ENCODE measurements at places on chromosomes 3 and 15.

DNA sequence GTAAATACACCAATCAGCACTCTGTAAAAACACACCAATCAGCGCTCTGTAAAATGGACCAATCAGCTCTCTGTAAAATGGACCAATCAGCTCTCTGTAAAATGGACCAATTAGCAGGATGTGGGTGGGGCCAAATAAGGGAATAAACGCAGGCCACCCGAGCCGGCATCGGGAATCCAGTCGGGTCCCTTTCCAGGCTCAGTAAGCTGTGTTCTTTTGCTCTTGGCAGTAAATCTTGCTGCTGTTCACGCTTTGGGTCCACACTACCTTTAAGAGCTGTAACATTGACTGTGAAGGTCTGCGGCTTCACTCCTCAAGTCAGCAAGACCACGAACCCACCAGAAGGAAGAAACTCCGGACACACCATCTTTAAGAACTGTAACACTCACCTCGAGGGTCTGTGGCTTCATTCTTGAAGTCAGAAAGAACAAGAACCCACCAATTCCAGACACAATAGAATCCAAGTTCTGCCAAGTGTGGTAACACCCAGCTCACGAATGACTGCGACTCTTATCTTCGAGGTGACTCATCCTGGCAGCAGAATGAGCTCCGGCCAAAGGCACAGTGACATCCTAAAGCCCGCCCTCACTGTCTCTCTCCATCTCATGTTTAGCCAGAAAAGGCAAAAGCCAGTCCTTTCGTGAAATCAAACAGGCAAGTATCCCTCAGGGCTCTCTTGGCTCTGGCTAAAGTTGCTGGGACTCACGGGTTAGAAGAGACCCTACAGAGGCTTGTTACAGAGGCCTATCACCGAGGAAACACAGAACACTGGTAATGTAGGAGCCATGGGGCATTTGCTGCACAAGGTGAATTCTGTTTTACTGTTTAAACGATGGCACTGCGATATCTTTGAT is 155.2 kb downstream of the FAM43A start:
- peak; percentile 47 for DNase-seq

- DNase-seq: no peak
These were observed 274.7 kb downstream of the FOXP1 start for GRCh38 chr3:71308836-71309235.

DNA sequence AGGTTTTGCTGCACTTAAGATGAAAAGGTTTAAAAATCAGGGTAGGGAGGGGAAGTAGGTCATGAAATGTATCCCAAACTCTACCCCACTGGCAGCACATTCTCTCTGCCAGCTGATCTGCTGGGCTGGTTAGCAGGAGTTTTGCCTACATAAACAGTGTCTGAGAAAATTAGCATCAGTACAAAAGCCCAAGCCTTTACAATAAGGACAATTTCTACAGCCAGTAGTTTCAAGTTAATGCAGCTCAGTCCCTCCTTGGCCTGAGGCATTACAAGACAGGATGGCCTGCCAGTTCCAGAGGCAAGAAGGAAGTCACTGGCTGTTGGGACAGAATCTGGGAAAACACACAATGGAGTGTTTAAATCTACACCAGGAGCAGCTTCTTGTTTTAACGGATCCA is 32.8 kb downstream of the NCEH1 start:
- DNase-seq: no peak

- DNase-seq: no peak
These were observed 126.8 kb upstream of the ARHGEF3 start for GRCh38 chr3:56928379-56929068.

DNA sequence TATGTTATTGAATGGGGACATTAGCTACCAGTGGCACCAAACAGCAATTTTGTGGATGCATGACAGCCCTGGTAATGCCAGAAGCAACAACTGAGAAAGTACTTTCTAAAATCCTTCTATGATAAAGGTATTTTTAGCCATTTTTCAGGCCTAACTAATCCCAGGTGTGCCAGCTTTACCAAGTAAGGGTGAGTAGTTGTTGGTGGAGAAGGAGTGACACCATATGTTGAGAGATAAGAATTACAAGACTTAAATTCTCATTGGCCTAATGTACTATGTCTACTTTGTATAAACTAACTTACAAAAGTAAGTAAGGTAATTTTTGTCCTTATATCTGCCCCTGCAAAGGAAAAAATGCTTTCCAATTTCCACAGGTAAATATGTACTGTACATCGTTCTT is 4.1 kb upstream of the COX17 start:
- DNase-seq: peak; percentile 66

GRCh38 chr15:47129033-47129432 is 588.3 kb upstream of the SEMA6D start:
- peak; percentile 70 for DNase-seq

DNA sequence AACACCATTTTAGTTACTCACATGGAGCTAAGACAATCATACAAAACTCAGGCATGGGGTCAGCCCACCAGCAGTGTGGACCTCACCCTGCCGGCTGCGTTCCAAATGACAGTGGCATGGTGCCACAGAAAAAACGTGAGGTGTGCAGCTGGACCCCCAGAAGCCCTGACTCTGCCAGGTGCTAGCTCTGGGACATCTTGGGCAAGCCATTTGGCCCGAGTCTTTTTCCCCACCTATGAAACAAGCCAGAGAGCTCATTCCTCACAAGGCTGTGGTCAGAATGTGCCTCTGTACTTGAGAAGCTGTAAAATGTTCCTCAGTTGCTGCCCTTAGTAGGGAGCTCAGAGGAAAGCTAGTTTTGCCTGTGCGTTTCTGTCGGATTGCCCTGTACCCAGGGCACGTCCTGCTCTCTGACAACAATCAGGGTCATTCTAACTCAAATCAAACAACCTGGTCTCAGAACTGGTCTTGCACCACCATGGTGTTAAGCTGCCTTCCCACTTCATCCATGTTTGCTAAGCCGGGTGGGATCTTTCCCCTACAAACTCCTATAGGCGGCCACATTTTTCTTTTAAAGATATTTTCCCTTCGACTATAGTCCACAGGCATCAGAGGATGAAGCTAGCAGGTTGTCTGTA is 44.9 kb downstream of the LIPC start:
- DNase-seq: no peak

DNA sequence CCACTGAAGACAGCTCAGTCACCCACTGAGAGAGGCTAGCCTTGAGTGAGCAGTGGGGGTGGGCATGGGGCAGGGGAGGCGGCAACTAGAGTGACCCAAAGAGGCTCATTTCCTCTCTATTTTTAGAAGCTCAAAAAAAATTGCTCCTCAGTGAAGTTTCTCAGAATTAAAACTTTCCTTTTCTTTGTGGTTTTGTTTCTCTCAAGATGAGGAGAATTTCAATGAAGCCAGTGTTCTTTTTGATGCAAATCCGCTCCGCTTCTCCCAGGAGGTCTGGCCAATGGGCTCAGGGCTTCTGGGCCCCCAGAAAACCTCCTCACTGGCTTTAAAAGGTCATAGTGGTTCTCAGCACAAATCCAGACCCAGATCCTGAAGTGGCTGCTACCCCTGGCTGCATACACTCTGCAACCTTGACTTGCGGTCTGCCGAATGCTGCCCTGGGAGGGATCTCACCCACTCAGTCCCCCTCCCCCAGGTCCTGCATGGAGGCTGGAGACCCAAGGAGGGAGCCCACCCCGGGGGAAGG is at the start of gene ACSBG1:
Gene ACSBG1, minus strand, starts transcription at position 51 of the 526 bp plus-strand sequence. CDS start 64 bp downstream, outside the sequence.
- DNase-seq: no peak

GRCh38 chr3:5029715-5030114 is 50.5 kb downstream of the BHLHE40 start:
- no peak for DNase-seq

DNA sequence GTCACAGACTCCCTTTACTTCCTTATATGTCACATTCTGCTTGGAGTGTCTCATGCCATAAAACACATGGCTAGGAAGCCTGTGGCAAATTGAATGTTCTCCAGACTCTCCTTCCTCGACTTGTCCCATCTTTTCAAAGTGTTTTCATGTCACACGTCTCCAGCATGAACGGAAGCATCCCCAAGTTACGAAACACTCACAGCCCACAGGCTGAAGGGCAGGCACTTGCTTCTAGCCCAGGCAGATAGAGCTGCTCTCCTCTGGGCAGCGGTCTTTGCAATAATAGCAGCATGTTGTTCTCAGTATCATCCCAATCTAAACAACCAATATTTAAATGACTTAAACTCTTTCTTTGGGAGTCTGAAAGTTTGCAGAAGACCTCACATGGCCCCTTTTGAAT is 85.3 kb upstream of the ADAMTS9 start:
- DNase-seq: no peak

- no peak for DNase-seq
These were observed 11.6 kb downstream of the TTC21A start for GRCh38 chr3:39118931-39119660.

DNA sequence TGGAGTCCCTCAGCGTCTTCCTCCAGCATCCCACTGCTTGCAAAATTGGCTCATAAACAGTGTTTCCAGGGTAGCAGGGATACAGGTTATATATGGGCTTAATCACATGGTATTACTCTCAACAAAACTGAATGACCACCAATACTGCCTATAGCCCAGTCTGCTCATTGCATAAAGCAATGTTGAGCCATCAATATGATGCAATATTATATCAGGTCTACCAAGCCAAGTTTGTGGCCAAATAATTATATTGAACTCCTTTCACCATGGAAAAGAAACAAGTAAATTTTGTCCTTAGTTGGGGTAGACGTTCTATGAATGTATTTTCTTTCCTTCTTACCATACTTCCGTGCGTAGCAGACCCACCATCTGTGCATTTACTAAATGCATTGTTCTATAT is 652.3 kb downstream of the ROBO1 start:
- no peak for DNase-seq

- no peak for DNase-seq
These were observed 118.1 kb upstream of the MEIS2 start for GRCh38 chr15:37218351-37218916.

GRCh38 chr3:143847787-143848631 is at the start of gene SLC9A9:
Gene SLC9A9, minus strand, starts transcription at chr3:143848468. Its CDS starts 146 bp downstream, at chr3:143848322.
- DNase-seq: peak; percentile 67

GRCh38 chr3:18964640-18965039 is 183.7 kb upstream of the KCNH8 start:
- no peak for DNase-seq

GRCh38 chr3:134333522-134334181 is 40.6 kb downstream of the AMOTL2 start:
- no peak for DNase-seq

GRCh38 chr3:171228240-171228639 is 201.7 kb upstream of the SLC2A2 start:
- peak; percentile 57 for DNase-seq

DNA sequence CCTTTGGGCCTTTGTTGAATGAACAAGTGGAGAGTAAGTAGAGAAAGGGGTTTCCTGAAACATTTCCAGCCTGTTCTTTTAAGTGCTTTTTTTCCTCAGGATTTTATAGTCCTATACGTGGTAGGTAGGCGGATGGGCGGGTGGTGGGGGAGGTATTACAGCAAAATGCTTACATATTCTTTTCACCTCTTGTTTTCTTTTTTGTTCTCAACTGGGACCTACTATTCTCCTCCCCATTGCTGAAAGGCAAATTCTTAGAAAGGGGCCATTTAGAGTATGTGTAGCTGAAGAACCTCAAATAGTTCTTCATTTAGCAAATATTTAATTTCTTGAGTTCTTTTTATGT is 135.8 kb downstream of the FNDC3B start:
- DNase-seq: no peak

DNA sequence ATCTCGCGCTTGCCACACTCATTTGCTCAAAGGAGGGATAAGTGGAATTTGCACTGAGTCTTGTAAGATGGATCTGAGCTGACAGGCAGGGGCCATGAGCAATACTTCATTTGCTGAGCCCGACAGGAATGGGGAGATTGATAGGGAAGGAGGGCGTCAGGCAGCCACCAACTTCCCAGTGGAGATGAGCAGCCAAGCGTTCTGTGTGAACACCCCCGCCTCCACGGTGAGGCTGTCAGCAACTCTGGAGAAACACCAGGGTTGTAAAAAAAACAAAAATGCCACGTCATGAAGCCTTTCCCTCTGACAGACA is 36.8 kb downstream of the TLE3 start:
- no peak for DNase-seq

GRCh38 chr3:112498914-112499711 is at the start of gene BTLA:
Gene BTLA, minus strand, starts transcription at chr3:112499472. Its CDS starts 114 bp downstream, at chr3:112499358.
- no peak for DNase-seq

- DNase-seq: peak; percentile 81
These were observed 4.8 kb downstream of the HES1 start for GRCh38 chr3:194140520-194141414.

DNA sequence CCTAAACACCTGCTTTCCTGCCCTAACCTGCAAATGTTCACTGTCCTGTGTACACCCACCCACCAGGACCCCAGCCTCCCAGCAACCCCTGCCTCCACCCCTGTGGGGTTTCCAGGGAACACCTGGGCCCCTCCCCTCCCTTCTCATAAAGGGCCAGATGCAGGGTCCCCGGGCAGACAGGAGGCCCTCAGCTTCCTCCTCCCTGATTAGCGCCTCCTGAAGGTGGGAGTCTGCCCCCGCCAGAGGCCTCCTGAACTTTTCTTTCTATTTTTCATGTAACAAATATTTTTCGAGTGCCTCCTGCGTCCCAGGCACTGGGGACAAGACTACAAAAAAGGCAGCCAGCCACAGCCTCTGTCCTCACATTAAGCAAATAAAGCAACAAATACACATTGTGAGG is 135.4 kb upstream of the LINGO1 start:
- DNase-seq: no peak

DNA sequence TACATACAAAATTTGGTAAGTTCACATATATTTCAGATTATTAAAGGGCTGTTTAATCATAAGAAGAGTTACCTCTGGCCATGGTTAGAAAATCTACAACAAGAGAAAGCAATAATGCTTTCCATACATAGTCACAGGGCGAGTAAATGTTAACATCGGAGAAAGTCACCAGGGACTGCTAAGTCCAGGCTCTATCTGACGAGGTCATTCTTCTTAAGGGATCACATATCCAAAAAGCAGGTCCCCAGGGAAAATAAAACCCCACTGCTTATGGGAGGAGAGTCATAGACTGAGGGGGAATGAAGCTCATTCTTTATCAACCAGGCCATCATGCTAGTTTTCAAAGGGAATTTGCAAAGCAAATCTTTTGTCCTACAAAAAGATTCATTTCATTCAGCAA is 3.1 kb downstream of the PCYT1A start:
- no peak for DNase-seq

DNA sequence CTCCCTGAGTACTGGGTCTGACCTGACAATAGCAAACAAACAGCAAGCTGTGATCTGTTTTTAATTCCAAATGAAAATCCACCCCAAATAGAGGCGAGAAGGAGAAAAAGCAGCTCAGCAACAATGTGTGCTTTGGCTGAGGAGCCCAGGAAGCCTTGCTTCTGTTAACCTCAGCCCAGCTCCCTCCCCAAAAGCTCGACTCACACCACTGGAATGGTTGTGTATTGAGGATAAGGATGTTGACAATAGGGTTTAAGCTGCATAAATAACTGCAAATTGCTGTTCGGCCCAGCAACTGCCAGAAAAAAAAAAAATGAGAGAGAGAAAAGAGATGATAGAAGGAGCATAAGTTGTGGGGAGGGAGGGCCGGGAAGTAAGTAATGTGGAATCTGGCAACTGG is 104.0 kb upstream of the TBC1D5 start:
- no peak for DNase-seq

DNA sequence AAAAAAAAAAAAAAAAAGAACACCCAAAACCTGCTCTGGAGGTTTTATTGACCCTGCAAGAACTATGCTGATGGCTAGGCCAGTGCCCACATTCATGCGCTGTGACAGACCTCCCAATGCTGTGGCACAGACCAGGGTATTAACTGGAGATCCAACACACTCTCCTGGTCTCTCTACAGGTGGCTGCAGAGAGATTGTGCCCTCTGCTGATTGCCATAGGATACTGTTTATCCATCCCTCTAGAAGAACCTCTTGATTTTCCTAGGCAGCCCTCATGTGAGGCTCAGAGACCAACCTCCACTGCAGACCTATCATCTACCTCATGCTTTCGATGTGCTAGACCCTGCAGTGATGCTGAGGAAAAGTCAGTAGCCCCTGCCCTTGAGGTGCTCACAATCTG is 125.5 kb upstream of the TRIM42 start:
- DNase-seq: peak; percentile 9

Measured in DMS53 (cell line).